ENCODE measurements at places on chromosomes 3 and 15. TPM values are rescaled to one million over a fixed set of nuclear protein-coding genes. Genes with fewer than 3 reads are reported as not detected.

GRCh38 chr3:151236736-151237135, 33.7 kb upstream of the GPR171 start:
- no peak for DNase-seq

DNA sequence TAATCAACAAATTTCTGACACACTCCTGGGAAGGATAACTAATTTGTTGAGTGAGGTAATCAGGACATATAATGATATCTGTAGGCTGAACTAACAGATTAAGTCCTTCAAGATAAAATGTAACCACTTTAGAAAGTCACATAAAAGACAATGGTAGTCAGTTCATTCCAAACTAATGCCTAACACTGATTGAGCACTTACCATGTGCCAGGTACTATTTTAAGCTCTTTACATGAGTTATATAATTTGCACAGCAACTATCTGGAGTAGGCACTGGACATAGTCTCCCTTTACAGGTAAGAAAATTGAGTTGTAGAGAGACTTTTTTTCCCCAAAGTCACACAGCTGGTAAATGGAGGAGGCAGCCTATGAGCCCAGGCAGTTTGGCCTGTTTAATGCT, 211.2 kb upstream of the CFAP20DC start:
- no peak for DNase-seq

The KBTBD13 gene
- polyA plus RNA-seq, result 0.07 TPM

DNA sequence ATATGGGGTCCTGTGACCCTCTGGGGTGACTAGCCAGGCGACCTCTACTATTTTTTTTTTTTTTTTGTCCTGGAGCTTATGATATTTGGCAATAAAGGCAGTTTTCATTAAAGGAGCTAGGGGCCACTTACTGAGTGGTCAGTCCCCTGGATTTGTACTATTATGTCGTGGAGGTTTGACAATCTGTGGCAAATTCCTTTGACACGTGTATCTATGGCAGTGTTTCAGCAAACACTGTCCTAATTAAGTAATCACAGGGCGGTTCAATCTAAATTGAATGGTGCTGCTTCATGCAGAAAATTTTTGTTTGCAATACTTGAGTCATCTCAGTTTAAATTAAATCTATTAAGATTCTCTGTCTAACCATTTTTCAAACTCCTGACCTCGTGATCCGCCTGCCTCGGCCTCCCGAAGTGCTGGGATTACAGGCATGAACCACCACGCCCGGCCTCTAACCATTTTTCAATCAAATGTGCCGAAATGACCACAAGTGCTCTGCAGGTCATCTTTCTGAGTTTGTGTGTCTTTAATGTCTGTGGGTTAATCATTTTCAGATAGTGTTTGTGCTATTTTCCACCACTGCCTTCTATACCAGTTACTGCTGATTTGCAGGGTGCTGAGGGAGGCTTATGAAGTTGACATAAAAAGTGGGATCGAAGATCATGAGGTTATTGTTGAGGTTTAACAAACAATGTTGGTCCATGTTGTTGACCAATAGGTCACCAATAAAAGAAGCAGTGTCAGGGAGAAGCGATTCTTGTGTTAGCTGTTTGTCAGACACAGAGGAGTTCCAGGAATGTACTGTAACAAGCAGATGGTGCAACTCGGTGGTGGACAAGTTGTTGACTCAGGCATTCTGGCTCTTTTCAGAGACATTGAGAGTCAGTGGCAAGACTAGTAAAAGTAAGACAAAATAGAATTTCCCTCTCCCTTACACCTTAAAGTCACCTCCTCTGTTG, 18.6 kb upstream of the SLC2A2 start:
- DNase-seq, result no peak

The ZPLD1 gene
- polyA plus RNA-seq, result 0.82 TPM

DNA sequence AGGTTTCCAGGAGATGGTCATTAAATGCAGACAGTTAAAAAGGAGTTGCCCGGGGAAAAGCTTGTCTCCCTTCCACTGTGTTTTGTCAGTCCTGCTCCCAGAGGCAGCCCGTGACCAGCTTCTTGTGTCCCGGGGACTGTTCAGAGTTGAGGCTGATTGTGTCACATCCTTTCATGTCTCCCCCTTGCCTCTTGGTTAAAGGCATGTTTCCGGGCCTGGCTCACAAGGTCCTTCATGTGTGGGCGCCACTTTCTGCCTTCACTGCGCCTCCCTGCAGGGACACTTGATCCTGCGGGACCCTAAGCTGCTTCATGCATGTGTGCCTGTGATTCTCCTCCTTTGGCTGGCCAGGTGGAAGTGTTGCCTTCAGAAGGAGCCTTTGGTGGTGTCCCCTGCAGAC, 9.2 kb downstream of the CHCHD6 start:
- DNase-seq, result no peak

GRCh38 chr15:83610901-83611685, 42.8 kb upstream of the ADAMTSL3 start:
- peak; percentile 7 for DNase-seq

The TTC21A gene
- 7.1 TPM for polyA plus RNA-seq

DNA sequence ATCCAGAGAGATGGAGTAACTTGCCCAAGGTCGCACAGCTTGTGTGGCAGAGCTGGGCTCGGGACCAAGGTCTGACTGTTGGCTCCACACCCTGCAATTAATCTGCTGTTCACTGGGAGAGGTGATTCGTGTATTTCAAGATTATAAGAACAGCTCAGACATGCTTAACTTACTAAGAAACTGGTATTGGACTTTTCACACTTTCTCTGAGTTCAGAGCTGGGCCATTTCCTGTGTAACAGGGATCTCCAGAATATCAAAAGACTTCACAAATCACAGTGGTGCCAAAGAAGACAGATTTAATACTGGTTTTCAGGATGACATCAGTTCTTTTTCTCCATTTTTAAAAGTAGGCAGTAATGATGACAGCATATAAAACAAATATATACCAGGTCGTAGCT, 156.8 kb upstream of the UBE2E1 start:
- DNase-seq, result no peak

DNA sequence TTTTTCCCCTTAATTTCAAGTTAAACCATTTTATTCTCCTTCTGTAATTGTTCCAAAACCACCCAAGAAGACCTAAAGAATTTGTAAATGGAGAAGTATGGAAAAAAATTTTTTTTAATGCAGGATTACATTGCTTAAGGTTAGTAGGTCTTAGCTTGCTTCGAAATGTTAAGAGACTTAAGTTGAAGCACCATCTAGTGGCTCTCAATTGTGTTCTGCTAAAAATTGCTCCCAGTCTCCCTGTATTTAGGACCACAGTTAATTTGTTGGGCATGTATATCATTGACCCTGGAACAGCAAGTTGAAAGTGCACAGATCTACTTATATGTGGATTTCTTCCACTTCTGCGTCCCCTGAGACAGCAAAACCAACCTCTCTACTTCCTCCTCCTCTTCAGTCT, 32.4 kb downstream of the CD200R1L start:
- no peak for DNase-seq

The MCTP2 gene
- 17.2 TPM for polyA plus RNA-seq

The DHX30 gene
- 59.4 TPM for polyA plus RNA-seq

DNA sequence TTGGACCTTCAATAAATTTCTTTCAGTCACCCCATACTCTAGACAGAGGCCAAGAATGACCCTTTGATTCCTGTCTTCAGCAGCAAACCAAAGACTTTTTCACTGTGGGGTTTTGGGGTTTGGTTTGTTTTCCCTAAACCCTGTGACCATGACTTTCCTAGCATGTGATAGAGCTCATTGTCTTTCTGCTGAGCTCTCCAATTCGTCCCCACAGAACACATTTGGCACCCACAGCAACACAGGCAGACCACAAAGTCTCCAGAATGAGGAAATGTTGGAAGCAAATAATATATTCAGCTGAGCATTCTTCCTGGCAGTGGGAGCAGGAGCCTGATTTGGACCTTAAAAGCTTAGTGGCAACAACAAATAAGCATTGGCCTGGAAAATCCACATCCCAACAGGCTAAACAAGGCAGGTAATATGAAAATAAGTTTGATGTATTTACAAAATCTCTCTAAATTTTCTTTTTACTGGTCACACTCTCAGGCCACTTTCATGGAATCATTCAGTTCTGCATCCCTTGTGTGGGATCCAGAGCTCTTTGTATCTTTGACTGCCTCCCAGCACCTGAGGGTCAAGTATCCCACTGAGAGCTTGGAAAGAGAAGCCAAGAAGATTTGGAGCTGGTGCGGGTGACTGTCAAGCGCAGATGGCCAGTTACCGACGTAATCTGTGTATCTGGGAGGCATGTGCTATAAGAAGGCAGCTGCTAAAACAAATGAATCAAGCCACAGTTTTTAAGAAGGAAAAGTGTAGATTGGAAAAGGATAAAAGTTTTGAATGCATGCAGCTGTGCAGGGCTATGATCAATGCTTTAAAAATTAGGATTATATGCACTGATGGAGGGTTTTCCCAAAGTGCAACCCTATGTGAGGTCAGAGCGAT, 36.5 kb upstream of the CPB1 start:
- no peak for DNase-seq

- DNase-seq, result no peak
Observed at GRCh38 chr3:48429317-48429959, 448 bp downstream of the PLXNB1 start.

GRCh38 chr3:119600732-119601131, 3.0 kb downstream of the PLA1A start:
- DNase-seq, result no peak

The PCOLCE2 gene
- polyA plus RNA-seq, result 7.6 TPM

DNA sequence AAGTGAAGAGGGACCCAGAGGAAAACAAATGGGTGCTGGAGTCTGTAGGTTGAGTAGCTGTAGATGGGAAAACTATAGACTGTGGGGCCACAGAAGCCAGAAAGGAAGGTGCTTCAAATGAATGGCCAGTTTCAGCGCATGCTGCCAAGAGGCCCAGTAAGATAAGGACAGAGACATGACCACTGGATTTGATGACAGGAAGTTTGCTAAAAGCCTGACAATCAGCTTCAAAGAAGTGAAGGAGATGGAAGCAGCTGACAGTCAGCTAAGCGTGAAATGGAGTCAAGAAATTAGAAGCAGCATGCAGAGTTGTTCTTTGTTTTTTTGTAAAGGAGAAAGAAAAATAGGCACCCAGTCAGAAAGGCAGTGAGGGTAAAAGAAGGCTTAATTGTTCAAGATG, 24.9 kb downstream of the TXNRD3 start:
- DNase-seq, result no peak

- DNase-seq, result no peak
Observed at GRCh38 chr3:36317915-36318314, 62.4 kb upstream of the STAC start.

The SCAANT1 gene
- polyA plus RNA-seq, result 0.53 TPM

The CD86 gene
- 1.7 TPM for polyA plus RNA-seq

GRCh38 chr15:42155546-42156242, 742 bp downstream of the PLA2G4F start:
- DNase-seq, result no peak

DNA sequence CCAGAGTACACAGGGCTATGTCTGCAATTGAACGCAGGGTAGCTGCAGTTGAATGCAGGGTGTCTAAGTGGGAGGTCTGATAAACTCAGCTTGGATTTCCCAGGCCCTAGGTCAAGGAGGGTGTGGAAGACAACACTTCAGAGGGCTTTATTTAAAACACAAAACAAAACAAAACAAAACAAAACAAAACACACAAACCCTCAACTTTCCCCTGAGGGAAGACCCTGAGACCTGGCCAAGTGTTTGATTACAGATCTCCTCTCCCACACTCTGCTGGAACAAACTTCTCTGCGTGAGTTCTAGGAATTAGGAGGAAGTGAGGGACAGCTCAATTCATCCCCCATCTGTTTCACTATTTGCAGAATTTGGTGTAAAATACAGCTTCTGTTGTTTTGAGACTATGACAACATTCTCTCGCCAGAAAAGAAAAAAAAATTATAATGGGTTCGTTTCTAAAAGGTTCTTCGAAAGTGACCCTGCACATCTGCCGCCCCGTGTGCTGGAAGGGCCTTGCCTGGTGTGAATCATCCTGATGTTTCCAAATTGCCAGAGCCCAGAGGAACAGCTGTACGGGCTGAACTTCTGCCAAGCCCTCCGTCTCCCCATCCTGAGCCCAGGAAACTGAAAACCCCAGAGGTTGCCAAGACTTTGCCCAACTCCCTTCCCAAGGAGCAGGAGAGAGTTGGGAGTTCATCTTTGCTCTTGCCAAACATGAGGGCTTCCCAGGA, 73.3 kb upstream of the RAD18 start:
- DNase-seq, result no peak

DNA sequence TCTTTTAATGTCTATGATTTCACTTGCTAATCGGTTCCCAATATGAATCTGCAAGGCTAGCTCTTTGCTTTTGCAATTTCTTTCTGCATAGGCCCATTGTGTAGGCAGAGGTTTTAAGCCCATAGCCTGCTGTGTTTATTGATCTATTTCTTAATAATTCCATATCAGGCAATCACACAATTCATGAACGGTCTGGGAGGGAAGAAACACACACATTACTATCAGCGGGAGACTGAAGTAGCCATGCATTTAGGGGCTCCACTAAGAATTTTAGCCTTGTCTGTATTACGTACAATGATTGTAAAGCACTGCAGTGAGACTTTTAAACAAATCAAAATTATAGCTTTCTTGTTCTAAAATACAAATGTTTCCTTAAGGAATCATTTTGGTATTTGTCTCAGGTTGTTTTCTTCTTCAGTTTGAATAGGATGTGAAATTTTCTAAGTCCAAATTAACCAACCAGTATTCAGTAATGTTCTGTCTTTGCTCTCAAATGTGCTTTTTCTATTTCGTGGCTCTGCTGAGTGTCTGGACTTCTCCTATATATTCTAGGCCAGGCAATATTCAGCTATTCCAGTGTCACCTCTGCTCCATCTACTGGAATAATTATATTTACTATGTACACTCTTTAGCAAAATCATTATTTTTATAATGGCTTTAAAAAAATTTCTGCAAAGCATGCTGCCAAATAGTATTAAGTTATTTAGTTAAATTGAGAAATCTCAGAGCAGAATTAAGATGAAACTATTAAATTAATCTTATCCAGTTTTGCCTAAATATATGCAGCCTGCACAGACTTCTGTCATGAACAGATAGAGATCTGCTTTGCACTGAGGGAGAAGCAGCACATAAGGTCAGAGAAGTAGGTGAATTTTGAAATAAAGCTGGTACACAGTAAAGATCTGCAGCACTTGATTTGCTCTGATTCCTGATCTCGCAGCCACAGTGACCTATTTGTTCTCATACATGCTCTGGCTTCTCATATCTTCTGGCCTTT, 103.0 kb upstream of the NAALADL2 start:
- no peak for DNase-seq

DNA sequence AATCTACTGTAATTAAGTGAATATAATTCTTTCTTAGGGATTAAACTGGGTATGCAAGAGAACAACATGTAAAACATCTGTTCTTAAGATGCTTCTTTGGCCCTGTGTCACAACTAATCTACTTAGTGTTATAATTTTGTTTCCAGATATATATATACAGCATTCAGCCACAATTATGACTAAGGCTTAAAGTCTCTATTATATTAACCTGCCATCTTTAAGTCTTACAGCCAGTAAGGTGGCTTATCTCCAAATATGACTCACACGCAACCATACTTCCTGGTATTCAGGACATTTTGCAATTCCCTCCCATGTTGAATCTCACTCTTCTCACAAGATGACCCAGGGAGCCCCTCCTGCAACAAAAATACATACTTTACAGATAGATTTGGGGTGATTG, 6.6 kb upstream of the KBTBD8 start:
- DNase-seq, result no peak
